Mesothelial cell of epicardium (in vitro differentiated cells): ENCODE measurements at places on chromosomes 12 and 14. TPM values are rescaled to one million over a fixed set of nuclear protein-coding genes. Genes with fewer than 3 reads are reported as not detected.

- H3K27me3 ChIP-seq, result peaks cover 21% of the 10 kb centered on the region
- H3K27ac ChIP-seq, result peak overlapping the region; percentile 84
- peaks cover 23% of the 10 kb centered on the region for H3K4me1 ChIP-seq
- DNase-seq, result no peak
- H3K36me3 ChIP-seq, result no peaks in the 10 kb centered on the region
- H3K4me3 ChIP-seq, result no peak overlapping the region
These were observed 94.7 kb upstream of the SFSWAP start for GRCh38 chr12:131616043-131616700.

- no peaks in the 10 kb centered on the region for H3K36me3 ChIP-seq
- no peaks in the 10 kb centered on the region for H3K4me1 ChIP-seq
- H3K4me3 ChIP-seq, result no peak overlapping the region
These were observed 245.4 kb downstream of the DUSP6 start for GRCh38 chr12:89106950-89107349.

DNA sequence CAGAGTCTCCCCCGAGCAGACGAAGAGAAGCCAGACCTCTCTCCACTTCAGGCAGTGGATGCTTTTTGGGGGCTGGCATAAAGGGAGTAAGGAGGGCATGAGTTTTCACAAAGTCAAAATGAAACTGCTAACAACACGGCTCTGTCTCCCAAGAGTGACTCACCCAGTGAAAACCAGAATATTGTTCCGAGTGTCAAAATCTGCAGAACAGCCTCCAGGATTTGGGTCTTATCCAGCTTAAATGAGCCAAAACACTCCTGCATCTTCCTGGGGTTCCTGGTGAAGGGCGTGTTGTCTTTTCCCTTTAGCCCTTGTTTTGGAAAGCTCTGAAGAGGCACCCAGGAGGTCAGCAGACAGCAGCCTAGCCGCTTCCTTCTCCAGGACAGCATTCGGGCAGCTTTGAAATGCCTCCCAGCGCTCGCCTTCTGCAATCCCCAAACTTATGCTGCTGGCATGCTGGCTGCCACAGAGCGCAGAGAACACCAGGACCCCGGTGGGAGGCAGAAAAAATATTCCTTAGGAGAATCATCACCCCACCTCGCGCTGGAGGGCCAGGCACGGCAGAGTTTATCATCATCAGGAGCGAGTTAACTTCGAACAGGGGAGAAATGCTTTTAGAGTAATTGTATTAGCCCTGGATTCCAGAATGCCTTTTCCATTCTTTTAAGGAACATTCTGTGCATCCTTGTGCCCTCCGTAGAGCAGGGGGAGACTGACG lies 117.7 kb upstream of the NCOR2 start:
- no peaks in the 10 kb centered on the region for H3K36me3 ChIP-seq
- H3K27ac ChIP-seq, result peak overlapping the region; percentile 97
- no peaks in the 10 kb centered on the region for H3K27me3 ChIP-seq
- peak overlapping the region; percentile 20 for H3K4me3 ChIP-seq

GRCh38 chr14:39563361-39563760 lies 131.1 kb upstream of the FBXO33 start:
- H3K4me1 ChIP-seq, result no peaks in the 10 kb centered on the region
- DNase-seq, result no peak
- H3K27ac ChIP-seq, result no peak overlapping the region
- peaks cover 5% of the 10 kb centered on the region for H3K36me3 ChIP-seq
- no peak overlapping the region for H3K4me3 ChIP-seq
- no peaks in the 10 kb centered on the region for H3K27me3 ChIP-seq

The STON2 gene
- 60.4 to 63.5 TPM (median 63.0 TPM) in 3 replicates for total RNA-seq

DNA sequence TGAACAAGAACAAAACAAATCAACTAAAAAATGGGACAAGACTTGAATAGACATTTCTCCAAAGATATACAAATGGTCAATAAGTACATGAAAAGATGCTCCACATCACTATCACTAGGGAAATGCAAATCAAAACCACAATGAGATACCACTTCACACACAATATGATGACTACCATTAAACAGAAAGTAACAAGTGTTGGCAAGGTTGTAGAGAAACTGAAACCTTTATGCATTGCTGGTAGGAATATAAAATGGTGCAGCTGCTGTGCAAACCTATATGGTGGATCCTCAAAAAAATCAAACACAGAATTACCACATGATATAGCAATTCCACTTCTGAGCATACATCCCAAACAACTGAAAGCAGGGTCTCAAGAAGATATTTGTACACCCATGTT lies 5.2 kb downstream of the SMAGP start:
- no peaks in the 10 kb centered on the region for H3K27me3 ChIP-seq
- peaks cover 7% of the 10 kb centered on the region for H3K36me3 ChIP-seq
- peaks cover 22% of the 10 kb centered on the region for H3K4me1 ChIP-seq

- H3K4me1 ChIP-seq, result peaks cover 14% of the 10 kb centered on the region
- H3K27ac ChIP-seq, result no peak overlapping the region
- no peak overlapping the region for H3K4me3 ChIP-seq
- no peaks in the 10 kb centered on the region for H3K36me3 ChIP-seq
These were observed 35.7 kb upstream of the EML1 start for GRCh38 chr14:99757331-99758070.

DNA sequence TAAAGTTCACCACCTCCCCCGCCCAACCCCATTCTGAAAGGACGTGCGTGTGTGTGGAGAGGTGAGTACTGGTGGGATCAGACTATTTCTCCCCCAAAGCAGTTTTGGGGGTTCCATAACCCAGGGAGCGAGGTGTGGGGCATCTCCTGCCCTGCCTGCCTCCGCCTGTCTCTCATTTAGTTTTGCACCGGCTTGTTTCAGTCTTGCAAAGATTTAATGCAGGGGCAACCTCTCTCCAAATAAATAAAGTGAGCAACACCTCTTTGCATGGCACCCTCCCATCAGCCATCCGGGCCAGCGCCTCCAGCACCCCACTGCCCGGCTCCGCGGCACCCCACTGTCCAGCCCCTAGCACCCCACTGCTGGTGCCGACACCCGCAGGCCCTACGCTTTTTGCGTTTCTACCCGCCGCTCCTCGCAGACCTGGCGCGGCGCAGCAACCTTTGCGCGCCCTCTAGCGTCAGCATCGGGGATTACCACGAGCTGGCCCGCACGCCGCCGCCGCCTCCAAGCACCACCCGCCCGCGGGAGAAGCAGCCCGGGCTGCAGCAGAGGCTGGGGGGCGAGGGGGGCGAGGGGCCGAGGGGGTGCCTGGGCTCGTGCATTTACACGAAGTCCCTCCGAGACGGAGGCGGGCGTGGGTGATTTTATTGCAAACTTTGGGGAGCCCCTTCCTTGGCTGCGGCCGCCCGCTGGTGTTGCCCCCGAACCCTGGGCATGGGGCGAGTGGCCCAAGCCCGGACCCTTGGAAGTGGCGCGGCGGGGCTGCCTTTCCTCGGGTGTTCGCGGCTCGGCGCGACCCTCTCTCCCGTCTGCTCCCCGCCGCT lies 55.8 kb upstream of the VRK1 start:
- H3K27ac ChIP-seq, result no peak overlapping the region
- H3K36me3 ChIP-seq, result no peaks in the 10 kb centered on the region
- H3K27me3 ChIP-seq, result peaks cover 87% of the 10 kb centered on the region
- H3K4me1 ChIP-seq, result peaks cover 4% of the 10 kb centered on the region
- H3K4me3 ChIP-seq, result peak overlapping the region; percentile 64

GRCh38 chr14:81231540-81231939 lies 10.8 kb upstream of the GTF2A1 start:
- peaks cover 16% of the 10 kb centered on the region for H3K4me1 ChIP-seq
- H3K27ac ChIP-seq, result no peak overlapping the region
- H3K27me3 ChIP-seq, result no peaks in the 10 kb centered on the region
- no peak for DNase-seq
- H3K4me3 ChIP-seq, result no peak overlapping the region

The PLEKHH1 gene
- total RNA-seq, result 20.5 to 21.4 TPM (median 21.0 TPM) in 3 replicates
